ENCODE measurements at places on chromosomes 1 and 21.

DNA sequence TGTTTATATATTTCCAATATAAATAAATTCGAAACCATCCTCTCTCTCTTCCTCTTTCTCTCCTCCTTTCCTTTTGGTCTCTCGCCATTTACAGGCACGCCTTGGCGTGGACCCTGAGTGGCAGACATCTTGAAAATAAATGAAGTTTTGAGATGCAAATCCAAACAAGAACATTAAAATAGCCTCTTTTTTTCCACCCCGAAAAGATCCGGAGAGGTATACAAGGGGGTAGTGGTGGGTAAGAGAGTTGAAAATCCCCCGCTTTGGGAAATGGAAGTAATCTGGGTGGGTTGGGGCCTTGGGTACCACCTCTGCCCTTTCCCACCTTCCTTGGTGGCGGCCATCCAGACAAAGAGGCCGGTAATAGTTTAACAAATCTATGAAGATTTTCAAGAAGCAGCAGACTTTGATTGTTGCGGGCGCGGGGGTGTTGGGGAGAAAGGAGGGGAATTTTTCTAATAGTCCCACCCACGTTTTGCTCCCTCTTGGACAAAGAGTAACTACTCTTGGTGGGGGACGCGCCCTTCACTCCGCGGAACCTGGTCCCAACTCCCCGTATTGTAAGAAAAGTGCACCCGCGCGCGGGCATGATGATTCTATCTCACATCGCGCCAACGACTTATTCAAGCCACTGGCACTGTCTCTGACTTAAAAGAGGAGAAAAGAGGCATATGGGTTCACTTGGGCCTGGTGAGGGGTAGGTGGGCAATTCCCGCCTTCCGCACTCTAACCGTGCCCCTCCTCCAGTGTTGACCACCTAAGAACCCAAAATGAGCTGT is 4.0 kb upstream of the FOXD3 start:
- DNase-seq: peak; percentile 15

DNA sequence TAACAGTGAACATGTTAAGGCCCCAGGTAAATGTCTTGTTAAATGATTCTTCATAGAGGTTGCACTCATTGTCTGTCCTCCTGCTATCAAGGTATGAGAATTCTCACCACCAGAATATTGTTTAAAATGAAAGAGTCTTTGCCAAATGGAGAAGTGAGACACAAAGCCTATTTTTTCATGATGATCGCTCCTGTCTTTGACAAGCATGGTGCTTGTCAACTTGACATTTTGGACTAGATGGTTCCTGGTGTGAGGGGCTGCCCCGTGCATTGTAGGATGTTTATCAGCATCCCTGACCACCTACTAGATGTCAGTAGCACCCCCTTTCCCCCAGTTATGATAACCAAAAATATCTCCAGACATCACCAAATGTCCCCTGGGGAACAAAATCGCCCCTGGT is 65.6 kb downstream of the MDM4 start:
- DNase-seq: no peak

DNA sequence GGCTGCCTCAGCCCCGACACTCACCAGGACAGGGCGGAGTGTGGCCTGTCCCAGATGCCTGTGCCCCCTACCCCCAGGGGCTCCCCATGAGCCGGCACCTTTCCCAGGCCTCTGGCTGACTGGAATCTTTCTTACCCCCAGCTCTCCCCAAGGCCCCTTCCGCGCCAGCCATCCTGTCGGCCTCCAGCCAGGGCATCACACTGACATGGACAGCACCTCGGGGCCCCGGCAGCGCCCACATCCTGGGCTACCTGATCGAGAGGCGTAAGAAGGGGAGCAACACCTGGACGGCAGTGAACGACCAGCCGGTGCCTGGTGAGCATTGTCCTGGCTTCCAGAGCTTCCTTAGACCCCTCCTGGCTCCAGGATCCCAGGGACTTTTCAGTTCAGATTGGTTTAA is 26.5 kb downstream of the IGFN1 start:
- no peak for DNase-seq

DNA sequence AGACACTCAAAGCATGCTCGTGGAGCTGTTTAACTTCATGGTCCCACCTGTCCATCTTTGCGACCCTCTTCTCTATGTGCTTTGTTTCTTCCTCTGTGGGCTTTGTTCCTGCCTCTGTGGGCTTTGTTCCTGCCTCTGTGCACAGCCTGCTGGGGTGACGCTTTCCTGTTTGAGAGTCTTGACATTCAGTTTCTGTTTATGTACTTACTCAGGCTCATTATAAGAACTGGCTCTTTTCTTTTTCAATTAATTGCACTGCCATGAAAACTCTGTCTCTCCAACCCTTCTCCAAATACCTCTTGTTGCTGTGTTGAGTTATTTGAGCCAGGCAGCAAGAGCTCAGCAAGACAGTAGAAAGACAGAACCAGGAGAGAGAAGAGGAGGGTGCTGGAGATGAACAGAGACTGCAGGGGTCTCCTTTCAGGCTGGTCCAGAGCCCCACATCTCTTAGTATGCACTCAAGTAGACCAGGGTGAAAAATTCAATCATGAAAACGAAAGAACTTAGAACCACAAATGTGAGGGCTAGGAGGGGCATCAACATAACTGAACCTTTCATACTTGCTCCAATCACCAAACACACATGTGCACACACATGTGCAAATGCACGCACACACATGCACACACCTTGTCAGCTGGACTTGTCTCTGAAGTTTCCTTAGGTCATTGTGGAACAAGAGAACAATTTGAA is 88.3 kb upstream of the SGIP1 start:
- no peak for DNase-seq

All from muscle of back (tissue), 13 donors.